NCI-H460 (cell line): ENCODE measurements at places on chromosomes 13 and 19.
A peak's percentile ranks its signal among the peaks of the same experiment; 100 is the strongest.

DNA sequence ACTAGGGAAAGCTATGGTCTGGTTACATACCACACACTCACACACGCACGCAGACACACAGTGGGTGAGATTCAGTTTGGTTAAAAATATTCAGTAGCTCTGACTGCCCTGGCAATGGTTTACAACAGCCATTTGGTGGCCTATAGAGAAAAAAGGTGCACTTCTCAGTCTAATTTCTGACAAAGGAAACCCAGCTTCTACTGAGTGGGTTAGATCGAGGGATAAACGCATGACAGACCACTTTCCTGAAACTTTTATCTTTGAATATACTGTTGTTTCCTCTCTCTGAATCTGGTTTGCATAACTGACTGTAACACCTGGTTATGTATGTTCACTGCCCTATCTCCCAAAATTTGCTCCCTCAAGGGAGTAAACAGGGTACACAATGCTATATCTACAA, 2.5 kb downstream of the LIG4 start:
- DNase-seq: no peak

- no peak for DNase-seq
Observed at GRCh38 chr19:3606174-3606689, 443 bp downstream of the TBXA2R start.

DNA sequence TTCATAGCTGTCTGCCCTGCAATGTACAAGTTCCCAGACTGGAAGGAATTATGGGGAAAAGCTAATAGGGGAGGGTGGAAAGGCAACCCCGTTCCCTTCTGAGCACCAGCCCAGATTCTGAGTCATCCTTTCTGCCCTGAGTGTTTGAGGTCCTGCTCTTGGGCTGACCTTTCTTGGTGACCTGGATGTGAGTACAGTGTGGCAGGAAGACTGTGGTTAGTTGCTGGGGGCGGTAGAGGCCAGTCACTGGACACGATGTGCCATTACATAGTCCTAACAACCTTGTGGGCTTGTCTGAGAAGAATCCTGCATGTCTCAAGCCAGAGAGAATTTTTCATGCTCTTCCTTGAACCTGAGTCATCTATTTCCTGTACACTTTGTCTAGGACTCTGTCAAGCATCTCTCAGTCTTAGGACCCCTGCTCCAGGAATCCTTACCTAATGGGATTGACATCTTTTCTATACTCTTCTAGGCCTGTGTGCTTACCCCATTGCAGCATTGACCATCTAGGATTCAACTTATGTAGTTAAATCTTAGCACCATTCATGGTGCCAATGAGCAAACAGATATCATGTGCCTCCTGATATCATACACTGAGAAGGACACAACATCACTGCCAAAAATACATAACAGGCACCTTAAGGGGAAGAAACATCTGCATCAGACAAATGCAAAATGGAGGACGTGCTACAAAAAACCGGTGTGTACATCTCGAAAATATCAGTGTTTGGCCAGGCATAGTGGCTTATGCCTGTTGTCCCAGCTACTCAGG, 8.1 kb upstream of the ANGPTL4 start:
- peak; percentile 64 for DNase-seq

GRCh38 chr13:26168237-26168814, 53.8 kb downstream of the RNF6 start:
- DNase-seq: no peak

DNA sequence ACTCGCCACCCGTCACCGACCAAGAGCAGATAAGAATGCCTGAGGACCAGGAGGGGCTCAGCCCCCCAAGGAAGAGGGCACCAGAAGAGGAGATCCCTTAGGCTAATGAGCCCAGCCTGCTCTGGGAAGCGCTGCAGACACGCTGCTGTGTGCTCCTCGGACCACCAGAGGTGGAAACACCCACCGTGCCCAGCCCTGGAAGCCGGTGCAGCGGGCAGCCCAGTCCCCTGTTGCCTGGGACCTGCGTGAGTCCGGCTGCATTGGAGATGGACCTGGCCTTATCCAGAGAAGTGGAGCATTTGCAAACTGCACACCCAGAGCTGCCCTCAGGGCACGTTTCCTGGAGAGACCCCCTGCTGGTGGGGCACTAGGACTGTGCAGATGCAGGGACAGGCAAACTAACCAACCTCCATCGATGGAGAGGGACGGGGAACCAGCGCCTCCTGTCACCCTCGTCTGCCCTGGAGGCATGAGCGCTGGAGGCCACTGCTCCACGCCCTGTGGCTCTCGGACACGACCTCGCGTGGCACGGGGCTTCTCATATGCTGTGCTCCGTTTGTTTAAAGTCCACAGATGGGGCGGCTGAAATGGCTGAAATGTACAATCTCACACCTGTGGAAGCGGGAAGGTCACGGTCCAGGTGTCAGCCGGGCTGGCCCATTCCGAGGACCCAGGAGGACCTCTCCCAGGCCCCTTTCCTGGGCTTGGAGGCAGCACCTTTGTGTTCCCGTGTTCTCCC, 153.9 kb downstream of the KDM4B start:
- DNase-seq: no peak

DNA sequence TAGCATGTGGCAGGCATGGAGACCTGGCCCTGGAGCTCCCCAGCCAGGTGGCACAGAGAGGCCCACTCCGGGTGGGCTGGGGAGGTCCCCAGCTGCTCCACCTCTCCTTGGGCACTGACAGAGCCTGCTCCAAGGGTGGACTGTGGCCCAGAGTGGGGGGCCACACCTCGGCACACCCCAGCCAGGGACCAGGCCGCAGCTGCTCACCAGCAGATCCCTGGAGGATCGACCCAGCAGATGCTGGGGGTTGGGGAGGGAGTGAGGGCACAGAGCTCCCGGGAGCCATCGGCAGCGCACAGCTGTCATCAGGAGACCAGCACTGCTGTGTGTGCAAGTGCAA, 72.0 kb upstream of the KCTD15 start:
- no peak for DNase-seq

- no peak for DNase-seq
Observed at GRCh38 chr13:20714563-20715329, 11.2 kb downstream of the IL17D start.

- DNase-seq: no peak
Observed at GRCh38 chr13:48656608-48657007, 2.9 kb downstream of the CYSLTR2 start.

DNA sequence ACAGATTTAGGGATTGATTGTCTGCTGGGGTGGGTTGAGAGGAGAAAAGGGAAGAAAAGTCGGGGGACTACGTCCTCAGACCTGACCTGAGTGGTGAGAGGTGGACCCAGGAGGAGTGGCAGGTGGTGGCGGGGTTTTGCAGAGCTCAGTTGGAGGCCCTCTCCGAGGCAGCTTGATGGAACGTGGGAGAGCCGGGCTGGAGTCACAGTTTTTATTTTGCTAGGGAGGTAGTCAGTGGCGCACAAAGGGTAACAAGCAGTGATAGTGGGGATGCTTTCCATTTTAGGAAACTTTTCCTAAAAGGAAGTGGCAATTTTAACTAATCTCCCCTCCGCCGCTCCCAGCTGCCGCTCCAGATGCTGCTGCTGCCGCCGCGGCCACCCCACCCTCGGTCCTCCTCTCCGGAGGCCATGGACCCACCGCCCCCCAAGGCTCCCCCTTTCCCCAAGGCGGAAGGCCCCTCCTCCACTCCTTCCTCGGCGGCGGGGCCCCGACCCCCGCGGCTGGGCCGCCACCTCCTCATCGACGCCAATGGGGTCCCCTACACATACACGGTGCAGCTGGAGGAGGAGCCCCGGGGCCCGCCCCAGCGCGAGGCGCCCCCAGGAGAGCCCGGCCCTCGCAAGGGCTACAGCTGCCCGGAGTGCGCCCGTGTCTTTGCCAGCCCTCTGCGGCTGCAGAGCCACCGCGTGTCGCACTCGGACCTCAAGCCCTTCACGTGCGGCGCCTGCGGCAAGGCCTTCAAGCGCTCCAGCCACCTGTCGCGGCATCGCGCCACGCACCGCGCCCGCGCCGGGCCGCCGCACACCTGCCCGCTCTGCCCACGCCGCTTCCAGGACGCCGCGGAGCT, 1.1 kb upstream of the ZNF581 start:
- DNase-seq: no peak

DNA sequence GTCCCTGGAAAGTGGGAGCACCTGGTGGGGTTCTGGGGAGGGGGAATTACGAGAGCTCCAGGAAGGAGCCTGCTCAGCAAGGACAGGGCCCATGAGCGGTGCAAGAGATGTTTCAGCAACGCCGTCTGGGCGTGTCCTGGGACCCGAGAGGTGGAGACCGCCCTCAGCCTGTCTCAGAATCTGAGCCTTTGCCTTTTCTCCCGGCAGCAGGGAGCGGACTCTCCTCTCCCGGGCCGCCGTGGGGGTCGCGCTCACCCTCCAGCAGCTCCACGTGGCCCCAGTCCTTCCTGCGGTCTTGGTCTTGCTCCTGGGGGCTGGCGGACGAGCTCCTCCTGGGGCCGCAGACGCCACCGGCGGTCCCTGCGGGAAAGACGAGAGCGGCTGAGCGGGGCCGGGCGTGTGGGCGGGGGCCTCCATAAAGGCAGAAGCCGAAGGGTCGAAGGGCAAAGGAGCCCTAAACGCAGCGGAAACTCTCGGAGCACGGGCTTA, 714 bp downstream of the POLRMT start:
- peak; percentile 28 for DNase-seq

DNA sequence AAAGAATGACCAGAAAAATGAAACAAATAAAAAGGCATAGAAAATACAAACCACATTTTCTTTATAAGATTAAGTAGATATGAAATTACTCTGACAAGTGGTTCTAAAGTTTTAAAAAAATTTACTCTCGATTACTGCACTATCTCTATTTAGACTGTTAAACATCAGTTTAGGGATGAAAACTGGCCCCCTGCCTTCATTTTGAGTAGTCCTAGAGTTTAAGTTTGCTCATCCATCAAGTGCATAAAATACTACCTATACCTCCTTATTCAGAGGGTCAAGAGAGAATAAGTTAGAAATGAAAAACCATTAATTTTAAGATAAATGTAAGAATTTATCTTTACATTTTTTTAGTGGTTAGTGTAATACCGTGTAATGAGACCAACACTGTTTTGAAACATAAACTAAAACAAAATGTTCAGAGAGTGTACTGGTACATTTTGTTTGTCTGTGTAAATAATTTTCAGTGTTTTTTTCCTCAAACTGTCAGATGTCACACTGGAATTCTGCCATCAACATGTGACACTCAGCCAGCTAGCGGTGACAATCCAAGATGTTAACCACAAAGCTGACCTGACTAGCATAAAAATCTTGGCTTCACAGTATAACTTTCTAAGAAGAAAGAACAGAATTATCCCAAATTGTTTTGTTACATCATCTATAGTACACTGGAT, 184.8 kb upstream of the PCDH20 start:
- no peak for DNase-seq

- DNase-seq: no peak
Observed at GRCh38 chr19:2550431-2551171, 74.7 kb downstream of the GADD45B start.

- no peak for DNase-seq
Observed at GRCh38 chr13:95289020-95289444, 12.2 kb downstream of the ABCC4 start.

GRCh38 chr13:98508685-98509084, 68.2 kb downstream of the STK24 start:
- DNase-seq: peak; percentile 93

DNA sequence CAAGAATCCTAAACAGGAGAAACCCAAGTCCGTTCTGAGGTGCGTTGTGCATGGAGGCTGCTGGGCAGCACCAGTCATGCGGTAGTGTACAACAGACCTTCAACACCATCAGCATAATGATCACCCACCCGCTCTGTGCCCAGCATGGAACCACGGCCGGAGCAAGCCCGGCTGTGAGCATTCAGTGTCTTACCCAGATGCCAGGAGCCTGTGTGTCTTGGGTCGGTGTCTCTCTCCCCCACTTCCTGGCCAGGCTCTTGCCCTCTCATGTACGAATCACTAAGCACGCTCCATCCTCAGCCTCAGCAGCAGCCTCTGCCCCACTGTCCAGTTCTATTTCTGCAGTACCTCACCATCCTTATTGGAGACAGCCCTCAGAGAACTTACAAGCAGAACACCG, 231.6 kb upstream of the IRS2 start:
- no peak for DNase-seq

- DNase-seq: no peak
Observed at GRCh38 chr19:57946316-57946715, 1.2 kb downstream of the ZNF256 start.

- no peak for DNase-seq
Observed at GRCh38 chr13:40165316-40165932, 501.0 kb downstream of the FOXO1 start.

GRCh38 chr13:101569807-101570206, 117.3 kb downstream of the ITGBL1 start:
- DNase-seq: no peak

DNA sequence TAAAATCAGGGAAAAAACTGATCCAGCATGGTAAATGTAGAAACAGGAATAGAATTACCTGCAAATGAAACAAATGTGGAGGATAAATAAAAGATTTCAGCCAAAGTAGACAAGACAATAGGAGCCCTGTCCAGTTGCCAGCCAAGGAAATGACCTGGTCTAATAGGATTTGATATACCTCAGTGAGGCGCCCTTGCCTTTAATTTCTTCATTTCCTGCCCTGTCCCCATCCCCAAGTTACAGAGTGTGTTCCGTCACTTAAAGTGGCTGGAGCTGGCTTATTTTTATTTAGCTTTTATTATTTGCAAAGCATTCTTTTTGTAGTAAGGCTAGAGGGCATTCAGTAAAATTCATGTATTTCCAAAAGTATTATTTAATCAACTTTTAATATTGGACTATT, 1022.0 kb downstream of the EFNB2 start:
- DNase-seq: no peak

DNA sequence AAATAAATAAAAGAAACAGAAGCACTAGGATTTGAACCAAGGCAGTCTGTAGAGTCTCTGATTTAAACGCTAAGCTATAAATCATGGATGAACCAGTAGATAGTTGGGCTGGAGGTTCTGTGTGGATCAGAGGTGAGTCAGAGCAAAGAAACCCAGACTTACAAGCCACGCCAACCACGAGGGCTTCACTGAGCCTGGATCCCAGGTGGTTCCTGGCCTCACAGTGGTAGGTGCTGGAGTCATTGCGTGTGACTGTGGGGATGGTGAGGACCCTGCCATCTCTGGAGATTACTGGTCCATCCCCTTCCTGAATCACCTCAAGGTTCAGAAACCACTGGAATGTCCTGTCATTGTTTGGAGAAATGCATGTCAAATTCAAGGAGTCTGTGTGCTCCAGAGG, 19.3 kb upstream of the CEACAM20 start:
- no peak for DNase-seq

DNA sequence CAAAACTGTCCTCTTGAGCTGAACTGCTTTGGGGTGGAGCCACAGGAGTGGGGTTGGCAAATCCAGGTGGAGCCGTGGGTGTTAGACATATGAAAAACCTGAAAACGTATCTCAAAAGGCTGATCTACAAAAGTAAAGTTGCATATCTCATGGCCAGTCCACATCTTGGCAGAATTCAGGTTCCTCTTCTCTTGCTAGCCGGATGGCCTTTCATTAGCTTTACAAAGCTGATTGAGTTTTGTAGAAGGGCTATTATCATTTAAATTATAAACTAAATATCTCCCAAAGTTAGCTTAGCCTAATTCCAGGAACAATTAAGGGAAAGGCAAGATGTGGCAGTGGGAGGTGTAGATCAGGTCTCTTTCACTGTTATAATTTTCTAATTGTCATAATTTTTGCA, 1427.7 kb downstream of the EFNB2 start:
- DNase-seq: no peak

- peak; percentile 56 for DNase-seq
Observed at GRCh38 chr13:48580185-48580803, 47.4 kb upstream of the RCBTB2 start.

GRCh38 chr19:51091126-51091525, 8.4 kb upstream of the KLK14 start:
- no peak for DNase-seq
